ENCODE measurements at places on chromosomes 2 and 18. TPM values are rescaled to one million over a fixed set of nuclear protein-coding genes. Genes with fewer than 3 reads are reported as not detected.

DNA sequence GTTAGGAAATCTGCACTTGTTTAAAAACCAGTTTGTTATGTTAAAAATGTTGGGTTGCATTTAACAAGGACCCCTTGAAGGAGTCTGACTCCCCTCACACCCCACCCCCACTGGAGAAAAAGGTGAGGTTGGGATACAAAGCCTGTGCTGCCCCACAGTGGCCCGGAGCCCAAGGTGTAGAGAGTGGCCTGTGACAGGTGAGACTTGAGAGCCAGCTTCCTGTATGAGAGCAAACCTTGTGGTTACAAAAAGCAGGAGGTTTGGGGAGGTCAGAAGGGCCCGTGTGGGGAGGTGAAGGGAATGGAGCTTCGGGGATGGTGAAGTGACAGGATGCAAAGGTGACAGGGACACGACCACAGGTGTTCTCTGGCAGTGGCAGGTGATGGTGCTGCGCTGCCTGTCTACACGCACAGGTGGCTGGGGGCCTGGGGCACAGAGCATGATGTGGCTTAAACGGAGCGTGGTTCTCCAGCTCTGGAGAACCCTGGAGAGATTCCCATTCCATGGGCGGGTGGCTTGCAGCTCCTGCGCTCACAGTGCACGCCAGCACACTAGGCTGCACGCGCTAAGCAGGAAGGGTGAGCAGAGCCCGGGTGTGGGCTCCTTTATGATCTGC lies 29.0 kb downstream of the IMPA2 start:
- no peak for DNase-seq

GRCh38 chr2:140714586-140714985 lies 1416.2 kb downstream of the LRP1B start:
- no peak for DNase-seq

DNA sequence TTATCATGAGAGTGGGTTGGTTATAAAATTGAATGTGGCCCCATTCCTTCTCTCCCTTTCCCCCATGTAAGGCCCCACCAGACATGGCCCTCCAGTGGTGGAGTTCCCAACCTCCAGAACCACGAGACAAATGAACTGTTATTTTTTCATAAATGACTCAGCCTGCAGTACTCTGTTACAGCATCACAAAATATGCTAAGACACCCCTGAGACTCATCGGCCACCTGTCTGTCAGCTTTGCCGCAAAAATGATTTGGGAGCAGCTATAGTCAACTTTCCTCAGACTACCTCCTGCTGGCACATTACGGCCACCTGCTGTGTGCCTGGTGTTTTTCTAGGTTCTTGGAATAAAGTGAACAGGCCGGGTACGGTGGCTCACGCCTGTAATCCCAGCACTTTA lies 21.4 kb upstream of the C1QL2 start:
- no peak for DNase-seq

DNA sequence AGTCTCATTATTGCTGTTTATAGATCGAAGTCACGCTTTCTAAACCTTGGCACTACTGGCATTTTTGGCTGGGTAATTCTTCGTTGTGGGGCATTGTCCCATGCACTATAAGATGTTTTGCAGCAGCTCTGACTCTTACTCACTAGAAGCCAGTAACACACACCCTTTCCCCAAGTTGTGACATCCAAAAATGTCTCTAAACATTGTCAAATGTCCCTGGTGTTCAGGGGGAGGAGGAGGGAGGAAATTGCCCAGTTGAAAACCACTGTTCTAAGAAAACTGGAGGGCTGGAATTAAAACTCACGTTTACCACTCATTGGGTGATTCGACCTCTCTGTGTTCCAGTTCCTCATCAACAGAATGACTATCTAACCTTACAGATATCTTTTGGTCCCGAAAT lies 115.7 kb upstream of the KLF7 start:
- DNase-seq, result no peak

GRCh38 chr2:140086964-140087363 lies 1306.8 kb upstream of the NXPH2 start:
- DNase-seq, result no peak

DNA sequence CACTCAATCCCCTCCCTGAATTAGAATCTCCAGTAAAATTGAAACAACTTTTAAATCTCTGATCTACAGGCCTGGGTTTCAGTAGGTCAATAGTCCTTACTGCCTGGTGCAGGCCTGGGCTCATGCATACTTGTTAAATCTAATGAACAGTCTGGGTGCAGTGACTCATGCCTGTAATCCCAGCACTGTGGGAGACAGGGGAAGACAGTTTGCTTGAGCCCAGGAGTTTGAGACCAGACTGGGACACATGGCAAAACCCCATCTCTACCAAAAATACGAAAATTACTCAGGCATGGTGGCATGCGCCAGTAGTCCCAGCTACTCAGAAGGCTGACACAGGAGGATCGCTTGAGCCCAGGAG lies 94.7 kb upstream of the SP3 start:
- no peak for DNase-seq

- no peak for DNase-seq
Measured at GRCh38 chr18:25329783-25330182, 22.2 kb downstream of the ZNF521 start.

The LHCGR gene
- total RNA-seq, result 0.73 TPM

- DNase-seq, result no peak
Measured at GRCh38 chr2:181836583-181836982, 54.9 kb upstream of the ITPRID2 start.

GRCh38 chr18:5296706-5297320 lies 1.3 kb upstream of the ZBTB14 start:
- DNase-seq, result peak; percentile 84

The ASAP2 gene
- 16.6 TPM for total RNA-seq

DNA sequence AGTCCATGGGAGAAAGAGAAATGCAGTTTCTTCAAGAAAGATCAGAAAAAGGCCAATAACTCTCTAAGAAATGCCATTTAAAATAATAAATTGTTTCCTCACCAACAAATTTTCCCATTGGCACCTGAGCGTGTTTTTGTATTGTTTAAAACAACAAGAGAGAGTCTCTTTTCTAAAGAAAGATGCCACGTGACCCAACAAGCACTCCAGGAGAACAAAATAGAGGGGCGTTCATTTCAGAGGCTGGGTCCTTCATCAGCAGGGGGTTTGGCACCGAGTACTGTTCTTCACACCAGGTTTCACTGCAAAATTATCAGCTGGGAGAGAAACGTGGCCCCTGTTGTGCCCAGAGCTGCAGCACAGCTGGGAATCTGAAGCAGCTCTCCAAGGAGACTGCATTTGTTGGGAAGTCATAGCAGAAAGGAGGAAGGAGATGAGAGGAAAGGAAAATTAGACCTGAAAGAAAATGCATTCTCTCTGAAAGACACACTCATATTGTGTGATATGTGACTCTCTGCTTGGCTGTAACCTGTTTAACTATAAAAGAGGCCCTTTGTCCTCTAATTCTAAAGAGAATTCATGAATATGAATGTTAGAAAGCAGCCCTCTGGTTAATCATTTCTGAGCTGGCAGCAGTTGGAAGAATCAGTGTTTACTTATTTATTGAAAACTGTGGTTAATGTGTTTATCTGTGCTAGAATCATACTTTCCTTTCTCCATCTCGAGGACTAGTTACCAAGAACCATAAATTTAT lies 205.3 kb upstream of the CDH20 start:
- no peak for DNase-seq

Data from H1 (cell line).